Effector memory CD8-positive, alpha-beta T cell (primary cell): ENCODE measurements at places on chromosomes 12 and 14.
A peak's percentile ranks its signal among the peaks of the same experiment; 100 is the strongest.

- DNase-seq: no peak
These were observed 57.4 kb upstream of the KCNJ8 start for GRCh38 chr12:21831791-21832344.

- peak; percentile 74 for DNase-seq
These were observed at the start of gene ENO2 for GRCh38 chr12:6914246-6914946. Gene ENO2, plus strand, starts transcription at chr12:6914580. Its CDS starts 1,253 bp downstream, at chr12:6915833.

- no peak for DNase-seq
These were observed 174.5 kb downstream of the TTC7B start for GRCh38 chr14:90641615-90642243.

DNA sequence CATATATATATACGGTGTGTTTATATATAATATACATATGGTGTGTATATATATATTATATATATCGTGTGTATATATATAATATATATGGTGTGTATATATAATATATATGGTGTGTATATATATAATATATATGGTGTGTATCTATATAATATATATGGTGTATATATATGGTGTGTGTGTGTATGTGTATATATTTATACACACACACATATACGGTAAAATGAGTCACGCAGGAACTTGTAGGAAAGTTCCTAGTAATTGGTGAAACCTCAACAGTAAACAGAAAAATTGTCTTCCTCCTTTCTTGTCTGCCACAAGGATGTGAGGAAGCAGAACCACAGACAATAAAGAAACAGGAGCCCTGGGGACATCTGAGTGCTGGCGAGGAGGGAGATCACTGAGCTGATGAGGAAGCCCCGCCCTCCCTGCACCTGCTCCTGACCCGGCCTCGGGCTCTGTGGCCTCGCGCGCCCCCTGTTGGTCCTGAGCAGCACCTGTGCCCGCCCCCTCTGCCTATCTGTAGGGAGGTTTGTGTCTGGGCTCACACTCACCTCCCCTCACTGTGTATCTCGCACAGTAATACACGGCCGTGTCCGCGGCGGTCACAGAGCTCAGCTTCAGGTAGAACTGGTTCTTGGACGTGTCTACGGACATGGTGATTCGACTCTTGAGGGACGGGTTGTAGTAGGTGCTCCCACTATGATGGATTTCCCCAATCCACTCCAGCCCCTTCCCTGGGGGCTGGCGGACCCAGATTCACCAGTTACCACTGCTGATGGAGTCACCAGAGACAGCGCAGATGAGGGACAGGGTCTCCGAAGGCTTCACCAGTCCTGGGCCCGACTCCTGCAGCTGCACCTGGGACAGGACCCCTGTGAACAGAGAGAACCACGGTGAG, 1079.4 kb downstream of the TMEM121 start:
- DNase-seq: peak; percentile 77

DNA sequence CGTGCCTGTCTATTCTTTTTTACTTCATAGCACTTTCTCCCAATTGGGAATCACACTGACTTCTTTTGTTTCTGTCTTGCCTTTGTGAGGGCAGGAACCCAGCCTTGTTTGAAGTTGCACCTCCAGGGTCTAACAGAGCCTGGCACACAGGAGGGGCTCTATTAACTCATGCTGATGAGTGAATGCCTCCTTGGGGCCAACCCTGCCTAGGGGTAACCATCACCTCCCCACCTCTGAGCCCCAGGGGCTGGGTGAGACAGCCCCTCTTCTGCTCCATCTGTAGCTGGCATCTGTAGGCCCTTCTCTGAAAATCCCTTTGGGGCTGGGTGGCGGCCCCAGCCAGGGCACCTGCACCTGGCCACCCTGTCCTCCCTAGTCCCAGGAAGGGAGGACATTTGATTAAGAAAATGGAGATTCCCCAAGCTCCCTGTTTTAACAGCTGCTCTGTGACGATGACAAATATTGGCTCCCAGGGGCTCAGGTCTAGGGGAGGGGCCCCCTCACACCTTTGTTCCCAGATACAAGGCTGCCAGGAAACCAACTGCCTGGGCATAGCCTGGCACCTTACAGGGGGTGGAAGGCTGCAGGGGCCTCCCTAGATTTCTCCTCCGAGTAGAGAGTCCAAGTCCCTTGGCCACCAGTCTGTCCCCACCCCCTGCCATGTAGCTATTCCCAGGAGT, 11.8 kb downstream of the TAMALIN start:
- DNase-seq: no peak

DNA sequence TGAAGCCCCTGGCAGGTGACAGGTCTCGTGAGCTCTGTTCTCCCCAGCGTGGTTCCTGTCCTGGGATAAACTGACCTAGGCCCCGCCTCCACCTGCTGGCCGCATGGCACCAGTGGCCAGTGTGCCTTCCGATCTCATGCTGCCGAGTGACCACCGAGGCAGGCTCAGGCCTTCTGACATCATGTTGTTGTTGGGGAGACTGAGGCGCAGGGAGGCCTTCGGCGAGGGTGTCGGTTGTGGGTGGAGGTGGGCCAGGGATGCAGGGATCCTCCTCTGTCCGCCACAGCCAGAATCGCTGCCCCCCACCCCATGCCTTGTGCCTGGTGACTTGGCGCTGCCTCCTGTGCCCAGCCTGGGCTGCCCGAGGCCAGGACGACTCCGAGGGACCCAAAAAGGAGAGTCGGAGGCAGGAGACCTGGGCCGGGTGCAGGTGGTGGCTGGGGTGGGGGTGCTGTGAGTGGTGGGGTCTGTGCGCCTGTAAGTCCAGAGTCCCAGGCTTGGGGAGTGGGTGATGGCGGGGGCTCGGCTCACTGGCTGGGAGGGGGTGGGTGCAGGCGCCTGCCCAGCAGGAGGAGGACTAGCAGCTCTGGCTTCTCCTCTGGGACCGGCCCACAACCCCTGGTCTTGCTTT, 24.3 kb downstream of the ASPG start:
- no peak for DNase-seq
